ENCODE measurements at places on chromosomes 6 and 20. TPM values are rescaled to one million over a fixed set of nuclear protein-coding genes. Genes with fewer than 3 reads are reported as not detected.

OXT gene
- total RNA-seq, result not detected

PLG gene
- not detected for total RNA-seq

PROCR gene
- 13.1 TPM for total RNA-seq

RIPPLY2 gene
- 8.0 TPM for total RNA-seq

All from cerebellum (tissue), 4 donors.